ENCODE measurements at places on chromosomes 16 and 17. TPM values are rescaled to one million over a fixed set of nuclear protein-coding genes. Genes with fewer than 3 reads are reported as not detected.
A peak's percentile ranks its signal among the peaks of the same experiment; 100 is the strongest.

DNA sequence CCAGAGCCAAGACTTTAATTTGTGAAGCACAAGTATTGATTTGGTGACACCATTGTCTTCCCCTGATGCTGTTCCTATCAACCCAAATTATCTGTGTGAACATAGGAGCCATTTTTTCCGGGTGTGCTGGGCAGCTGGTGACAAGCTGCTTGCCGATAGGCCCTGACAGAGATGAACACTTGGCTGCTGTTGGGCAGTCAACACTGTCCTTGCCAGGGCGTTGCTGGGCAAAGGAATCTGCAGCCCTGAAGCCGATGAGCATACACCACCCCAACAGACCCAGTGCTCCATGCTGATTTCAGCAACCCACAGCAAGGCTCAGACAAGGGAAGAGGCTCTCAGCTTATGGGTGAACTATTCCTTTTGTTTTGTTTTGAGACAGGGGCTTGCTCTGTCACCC, 105.4 kb downstream of the YPEL2 start:
- no peaks in the 10 kb centered on the region for H3K27me3 ChIP-seq
- H3K36me3 ChIP-seq: no peaks in the 10 kb centered on the region
- H3K4me3 ChIP-seq: no peak overlapping the region
- DNase-seq: no peak
- no peak overlapping the region for H3K27ac ChIP-seq
- peaks cover 21% of the 10 kb centered on the region for H3K4me1 ChIP-seq

CHST5 gene
- not detected for total RNA-seq

FOXJ1 gene
- total RNA-seq: 22.2 TPM

DNA sequence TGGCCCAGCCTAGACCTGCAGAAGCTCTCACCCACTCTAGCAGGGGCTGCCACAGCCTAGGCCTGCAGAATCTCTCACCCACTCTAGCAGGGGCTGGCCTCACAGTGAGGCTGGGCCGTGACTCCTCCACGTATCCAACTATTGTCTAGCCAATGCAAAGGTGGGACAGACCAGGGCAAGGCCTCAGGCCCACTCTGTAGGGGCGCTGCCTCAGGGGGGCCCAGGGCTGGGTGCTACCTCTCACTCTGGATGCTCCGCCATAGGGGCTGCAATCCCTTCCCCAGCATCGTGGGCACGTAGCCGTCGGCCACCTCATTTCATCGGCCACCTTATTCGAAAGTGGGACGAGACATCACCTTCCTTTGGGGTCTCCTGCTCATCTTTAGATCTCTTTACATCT, 51.7 kb downstream of the RPH3AL start:
- H3K36me3 ChIP-seq: no peaks in the 10 kb centered on the region
- no peaks in the 10 kb centered on the region for H3K4me1 ChIP-seq
- peaks cover 23% of the 10 kb centered on the region for H3K27me3 ChIP-seq
- no peak for DNase-seq

- no peak overlapping the region for H3K27ac ChIP-seq
- H3K4me3 ChIP-seq: no peak overlapping the region
- no peaks in the 10 kb centered on the region for H3K4me1 ChIP-seq
These were observed 225.1 kb downstream of the SPECC1 start for GRCh38 chr17:20234276-20234675.

DNA sequence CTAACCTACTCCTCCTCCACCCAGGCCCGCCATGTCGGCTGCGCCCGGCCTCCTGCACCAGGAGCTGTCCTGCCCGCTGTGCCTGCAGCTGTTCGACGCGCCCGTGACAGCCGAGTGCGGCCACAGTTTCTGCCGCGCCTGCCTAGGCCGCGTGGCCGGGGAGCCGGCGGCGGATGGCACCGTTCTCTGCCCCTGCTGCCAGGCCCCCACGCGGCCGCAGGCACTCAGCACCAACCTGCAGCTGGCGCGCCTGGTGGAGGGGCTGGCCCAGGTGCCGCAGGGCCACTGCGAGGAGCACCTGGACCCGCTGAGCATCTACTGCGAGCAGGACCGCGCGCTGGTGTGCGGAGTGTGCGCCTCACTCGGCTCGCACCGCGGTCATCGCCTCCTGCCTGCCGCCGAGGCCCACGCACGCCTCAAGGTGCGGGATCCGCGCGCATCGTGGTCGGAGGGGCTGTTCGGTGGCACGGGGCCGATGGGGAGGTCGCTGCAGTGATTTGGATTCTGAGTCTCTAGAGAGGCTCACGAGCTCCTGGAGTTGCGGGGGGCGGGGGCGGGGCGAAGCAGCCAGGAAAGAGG, 878 bp downstream of the TRIM72 start:
- H3K36me3 ChIP-seq: no peaks in the 10 kb centered on the region
- peaks cover 4% of the 10 kb centered on the region for H3K4me1 ChIP-seq
- peak overlapping the region; percentile 65 for H3K4me3 ChIP-seq
- H3K27me3 ChIP-seq: peaks cover 52% of the 10 kb centered on the region
- DNase-seq: peak; percentile 79

DNA sequence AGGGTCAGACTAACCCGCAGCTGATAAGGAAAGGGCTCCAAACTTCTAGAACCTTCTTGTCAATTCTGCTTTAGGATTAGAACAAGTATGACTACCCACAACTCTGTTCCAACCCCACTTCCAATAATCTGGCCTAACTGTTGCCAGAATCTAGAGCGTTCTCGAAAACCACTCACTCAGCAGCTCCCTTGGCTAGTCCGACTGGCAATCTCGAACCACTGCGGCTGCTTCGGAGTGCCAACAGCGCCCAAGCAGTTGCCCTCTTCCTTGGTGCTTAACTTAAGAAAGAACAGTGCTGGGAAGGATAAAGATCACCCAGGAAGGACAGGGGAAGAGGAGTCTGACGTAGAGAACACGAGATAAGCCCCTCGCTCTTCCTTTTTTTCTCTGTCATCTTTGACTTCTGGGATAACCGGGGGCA, 818 bp downstream of the DNAJC7 start:
- peaks cover 7% of the 10 kb centered on the region for H3K4me1 ChIP-seq
- H3K27me3 ChIP-seq: no peaks in the 10 kb centered on the region
- H3K36me3 ChIP-seq: peaks cover 15% of the 10 kb centered on the region
- peak overlapping the region; percentile 99 for H3K4me3 ChIP-seq
- peak; percentile 72 for DNase-seq

TBC1D3 gene
- 0.18 TPM for total RNA-seq

- DNase-seq: no peak
- H3K36me3 ChIP-seq: peaks cover 81% of the 10 kb centered on the region
- no peak overlapping the region for H3K27ac ChIP-seq
- no peaks in the 10 kb centered on the region for H3K27me3 ChIP-seq
- no peak overlapping the region for H3K4me3 ChIP-seq
These were observed 31.8 kb downstream of the CEP95 start for GRCh38 chr17:64538508-64539130.

SECTM1 gene
- total RNA-seq: not detected

DBF4B gene
- 44.9 TPM for total RNA-seq

DNA sequence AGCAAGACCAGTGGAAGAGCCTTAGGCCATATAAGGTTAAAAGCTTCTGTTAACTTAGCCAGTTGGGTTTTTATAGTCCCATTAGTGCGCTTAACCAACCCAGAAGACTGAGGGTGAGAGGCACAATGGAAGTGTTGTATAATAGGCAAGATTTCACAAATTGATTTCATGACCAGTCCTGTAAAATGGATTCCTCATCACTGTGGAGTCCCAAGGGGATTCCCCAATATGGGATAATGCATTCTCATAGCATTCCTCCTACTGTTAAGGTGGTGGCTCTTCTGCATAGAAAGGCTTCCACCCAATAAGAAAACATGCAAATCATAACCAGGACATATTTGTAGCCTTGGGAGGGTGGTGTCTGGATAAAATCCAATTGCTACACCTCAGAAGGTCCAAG, 22.1 kb upstream of the B4GALNT2 start:
- no peak overlapping the region for H3K27ac ChIP-seq
- H3K36me3 ChIP-seq: no peaks in the 10 kb centered on the region
- H3K4me3 ChIP-seq: no peak overlapping the region
- H3K27me3 ChIP-seq: no peaks in the 10 kb centered on the region

- H3K27ac ChIP-seq: no peak overlapping the region
- H3K4me1 ChIP-seq: no peaks in the 10 kb centered on the region
- no peaks in the 10 kb centered on the region for H3K27me3 ChIP-seq
- H3K4me3 ChIP-seq: no peak overlapping the region
These were observed 212.8 kb downstream of the LGALS9B start for GRCh38 chr17:20254541-20254940.

DNA sequence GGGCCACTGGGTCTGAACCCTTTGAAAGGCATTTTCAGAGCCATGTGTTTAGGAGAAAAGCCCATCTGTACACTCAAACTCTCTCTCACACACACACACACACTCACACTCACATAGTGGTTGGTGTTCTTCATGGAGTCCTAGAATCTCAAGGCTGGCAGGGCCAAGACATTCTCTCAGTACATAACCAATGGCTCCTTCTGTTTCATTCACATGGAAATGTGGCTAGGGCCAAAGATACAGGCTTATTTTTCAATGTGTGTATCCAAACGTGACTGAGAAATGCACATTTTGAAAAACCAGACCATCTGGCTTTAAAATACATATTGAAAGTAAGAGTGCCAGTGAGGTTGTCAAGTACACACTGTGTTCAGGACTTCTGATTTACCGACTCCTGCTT, 59.0 kb upstream of the SALL1 start:
- H3K4me3 ChIP-seq: no peak overlapping the region
- no peaks in the 10 kb centered on the region for H3K27me3 ChIP-seq
- no peak overlapping the region for H3K27ac ChIP-seq

BEAN1 gene
- total RNA-seq: not detected

SNX20 gene
- not detected for total RNA-seq

- no peaks in the 10 kb centered on the region for H3K4me1 ChIP-seq
- H3K36me3 ChIP-seq: peaks cover 48% of the 10 kb centered on the region
- H3K4me3 ChIP-seq: no peak overlapping the region
- H3K27ac ChIP-seq: no peak overlapping the region
- H3K27me3 ChIP-seq: no peaks in the 10 kb centered on the region
- DNase-seq: no peak
These were observed 25.4 kb downstream of the PLA2G10 start for GRCh38 chr16:14668556-14669223.

DNA sequence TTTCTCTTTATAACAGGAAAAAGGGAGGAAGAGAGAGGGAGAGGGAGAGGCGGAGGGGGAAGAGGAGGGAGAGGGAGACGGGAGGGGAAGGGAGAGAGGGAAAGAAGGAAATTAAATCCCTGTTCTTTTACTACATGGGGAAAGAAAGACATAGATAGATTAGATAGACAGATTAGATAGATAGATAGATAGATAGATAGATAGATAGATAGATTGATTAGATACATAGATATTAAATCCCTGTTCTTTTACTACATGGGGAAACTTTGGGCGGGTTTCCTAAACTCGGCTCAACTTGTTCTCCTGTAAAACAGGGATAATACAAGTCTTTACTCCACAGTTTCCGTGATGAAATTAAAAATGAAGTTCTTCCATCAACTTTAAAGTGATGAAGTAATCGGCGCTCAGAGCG, 661 bp downstream of the RFWD3 start:
- peak overlapping the region; percentile 95 for H3K4me3 ChIP-seq
- no peak for DNase-seq
- no peaks in the 10 kb centered on the region for H3K27me3 ChIP-seq
- no peak overlapping the region for H3K27ac ChIP-seq

GRCh38 chr17:12301551-12301950, 280.9 kb downstream of the MAP2K4 start:
- DNase-seq: no peak
- H3K4me1 ChIP-seq: no peaks in the 10 kb centered on the region
- no peaks in the 10 kb centered on the region for H3K36me3 ChIP-seq
- H3K27me3 ChIP-seq: no peaks in the 10 kb centered on the region
- H3K4me3 ChIP-seq: no peak overlapping the region
- H3K27ac ChIP-seq: no peak overlapping the region

- peaks cover 2% of the 10 kb centered on the region for H3K4me1 ChIP-seq
- DNase-seq: no peak
- no peak overlapping the region for H3K4me3 ChIP-seq
- H3K36me3 ChIP-seq: no peaks in the 10 kb centered on the region
- H3K27ac ChIP-seq: no peak overlapping the region
These were observed 80.2 kb downstream of the HS3ST4 start for GRCh38 chr16:25771812-25772568.

GFOD2 gene
- 10.6 TPM for total RNA-seq

PPP4C gene
- 93.1 TPM for total RNA-seq

DNA sequence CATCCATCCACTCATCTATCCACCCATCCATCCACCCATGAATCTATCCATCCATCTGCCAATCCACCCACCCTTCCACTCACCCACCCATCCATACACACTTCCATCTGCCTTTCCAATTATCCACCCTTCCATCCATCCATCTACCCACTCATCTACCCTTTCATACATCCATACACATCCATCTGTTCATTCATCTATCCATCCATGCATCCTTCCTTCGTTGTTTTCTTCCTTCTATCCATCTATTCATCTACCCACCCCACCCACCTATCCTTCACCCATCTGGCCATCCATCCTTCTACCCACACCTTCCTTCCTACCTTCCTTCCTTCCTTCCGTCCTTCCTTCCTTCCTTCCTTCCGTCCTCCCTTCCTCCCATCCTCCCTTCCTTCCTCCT, 106.1 kb downstream of the WWOX start:
- H3K4me1 ChIP-seq: no peaks in the 10 kb centered on the region
- no peaks in the 10 kb centered on the region for H3K36me3 ChIP-seq
- no peaks in the 10 kb centered on the region for H3K27me3 ChIP-seq

ZKSCAN2 gene
- 11.7 TPM for total RNA-seq

MYH11 gene
- total RNA-seq: not detected

C17orf113 gene
- 2.9 TPM for total RNA-seq

RNU2-1 gene
- total RNA-seq: 7,320 TPM

DNA sequence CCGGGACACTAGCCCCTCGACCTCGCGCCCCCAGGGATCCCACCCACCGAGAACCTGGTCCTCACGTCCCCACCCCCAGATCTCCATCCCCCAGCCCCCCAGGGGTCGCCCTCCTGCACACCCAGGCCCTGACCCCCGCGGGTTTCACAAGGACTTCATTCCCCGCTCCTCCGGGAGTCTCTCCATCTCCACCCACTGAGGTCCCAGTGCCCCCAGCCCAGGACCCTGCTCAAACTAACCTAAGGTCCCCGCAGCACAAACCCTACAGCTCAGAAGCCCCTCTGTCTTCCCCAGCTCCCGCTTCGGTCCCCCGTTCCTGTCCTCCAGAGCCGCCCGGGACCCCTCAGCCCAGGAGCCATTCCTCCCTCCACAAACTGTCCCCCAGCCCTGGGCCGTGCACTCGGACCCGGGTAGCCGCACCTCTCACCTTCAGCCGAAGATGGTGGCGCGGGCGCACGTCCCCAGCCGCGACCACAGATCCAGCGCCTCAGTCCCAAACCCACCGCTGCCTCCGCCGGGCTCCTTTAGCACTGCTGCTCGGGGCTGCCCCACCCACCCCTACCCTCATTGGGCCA, at the start of gene MYH10:
TSS of gene MYH10 (minus strand) at position 499 of the 575 bp plus-strand sequence. CDS start 7,479 bp downstream, outside the sequence.
- no peaks in the 10 kb centered on the region for H3K27me3 ChIP-seq
- peaks cover 8% of the 10 kb centered on the region for H3K4me1 ChIP-seq
- DNase-seq: no peak
- H3K27ac ChIP-seq: peak within 1 kb of the TSS; percentile 95
- H3K4me3 ChIP-seq: peak within 1 kb of the TSS; percentile 93

- H3K4me1 ChIP-seq: peaks cover 5% of the 10 kb centered on the region
- H3K36me3 ChIP-seq: peaks cover 83% of the 10 kb centered on the region
- H3K4me3 ChIP-seq: no peak overlapping the region
- H3K27me3 ChIP-seq: no peaks in the 10 kb centered on the region
- no peak for DNase-seq
- no peak overlapping the region for H3K27ac ChIP-seq
These were observed 32.6 kb downstream of the IGF2BP1 start for GRCh38 chr17:49029801-49030200.

- peaks cover 4% of the 10 kb centered on the region for H3K36me3 ChIP-seq
- peaks cover 2% of the 10 kb centered on the region for H3K4me1 ChIP-seq
- no peak overlapping the region for H3K27ac ChIP-seq
- peaks cover 55% of the 10 kb centered on the region for H3K27me3 ChIP-seq
These were observed 3.6 kb upstream of the HIC1 start for GRCh38 chr17:2051061-2051932.

CUEDC1 gene
- total RNA-seq: 18.7 TPM

- H3K27ac ChIP-seq: no peak overlapping the region
- H3K36me3 ChIP-seq: no peaks in the 10 kb centered on the region
- no peaks in the 10 kb centered on the region for H3K4me1 ChIP-seq
- H3K27me3 ChIP-seq: no peaks in the 10 kb centered on the region
- no peak overlapping the region for H3K4me3 ChIP-seq
These were observed 47.4 kb upstream of the NUDT7 start for GRCh38 chr16:77674888-77675287.
